Activated naive CD8-positive, alpha-beta T cell treated with anti-CD3 and anti-CD28 coated beads for 36 hours (primary cell): ENCODE measurements at places on chromosomes 6 and 20. TPM values are rescaled to one million over a fixed set of nuclear protein-coding genes. Genes with fewer than 3 reads are reported as not detected.

DNA sequence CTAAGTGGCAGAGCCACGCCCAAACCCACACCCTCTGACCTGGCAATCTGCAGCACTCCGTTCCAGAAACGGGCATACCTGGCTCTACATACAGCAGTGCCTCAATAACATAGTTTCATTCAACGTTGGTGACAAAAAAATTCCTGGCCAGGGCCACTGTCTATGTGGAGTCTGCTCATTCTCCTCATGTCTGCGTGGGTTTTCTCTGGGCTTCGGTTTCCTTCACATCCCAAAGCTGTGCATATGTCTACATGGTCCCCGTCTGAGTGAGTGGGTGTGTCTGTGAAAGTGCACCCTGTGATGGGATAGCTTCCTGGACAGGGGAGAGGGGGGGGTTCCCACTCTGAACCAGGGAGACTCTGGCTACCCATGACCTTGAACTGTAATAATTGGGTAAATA lies 2.1 kb downstream of the KIAA0319 start:
- H3K27ac ChIP-seq = no peak overlapping the region
- H3K36me3 ChIP-seq = no peaks in the 10 kb centered on the region
- no peak overlapping the region for H3K4me3 ChIP-seq
- peaks cover 39% of the 10 kb centered on the region for H3K27me3 ChIP-seq
- peaks cover 13% of the 10 kb centered on the region for H3K4me1 ChIP-seq

DNA sequence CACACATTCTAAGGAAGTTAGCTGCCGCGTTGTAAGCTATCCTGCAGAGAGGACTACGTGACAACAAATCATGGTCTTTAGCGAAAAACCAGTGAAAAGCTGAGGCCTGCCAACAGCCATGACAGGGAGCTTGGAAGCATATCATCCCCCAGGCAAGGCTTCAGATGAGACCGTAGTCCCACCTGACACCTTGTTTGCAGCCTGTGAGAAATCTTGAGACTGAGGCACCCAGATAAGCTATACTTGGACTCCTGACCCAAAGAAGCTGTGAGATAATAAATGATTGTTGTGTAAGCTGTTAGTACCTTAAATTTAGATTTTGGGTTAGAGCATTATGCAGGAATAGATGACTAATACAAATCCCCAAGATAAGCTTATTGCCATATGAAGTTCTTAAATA lies 45.4 kb upstream of the SENP6 start:
- no peak overlapping the region for H3K27ac ChIP-seq
- DNase-seq = no peak
- H3K36me3 ChIP-seq = no peaks in the 10 kb centered on the region
- H3K4me3 ChIP-seq = no peak overlapping the region
- no peaks in the 10 kb centered on the region for H3K4me1 ChIP-seq

- H3K4me3 ChIP-seq = no peak overlapping the region
- H3K27ac ChIP-seq = no peak overlapping the region
- no peaks in the 10 kb centered on the region for H3K4me1 ChIP-seq
- peaks cover 22% of the 10 kb centered on the region for H3K27me3 ChIP-seq
These were observed 326.7 kb upstream of the CNR1 start for GRCh38 chr6:88492824-88493223.

GRCh38 chr20:60636417-60636816 lies 615.6 kb upstream of the CDH4 start:
- DNase-seq = no peak
- H3K4me1 ChIP-seq = no peaks in the 10 kb centered on the region
- no peaks in the 10 kb centered on the region for H3K36me3 ChIP-seq
- H3K27ac ChIP-seq = no peak overlapping the region
- H3K27me3 ChIP-seq = no peaks in the 10 kb centered on the region

DNA sequence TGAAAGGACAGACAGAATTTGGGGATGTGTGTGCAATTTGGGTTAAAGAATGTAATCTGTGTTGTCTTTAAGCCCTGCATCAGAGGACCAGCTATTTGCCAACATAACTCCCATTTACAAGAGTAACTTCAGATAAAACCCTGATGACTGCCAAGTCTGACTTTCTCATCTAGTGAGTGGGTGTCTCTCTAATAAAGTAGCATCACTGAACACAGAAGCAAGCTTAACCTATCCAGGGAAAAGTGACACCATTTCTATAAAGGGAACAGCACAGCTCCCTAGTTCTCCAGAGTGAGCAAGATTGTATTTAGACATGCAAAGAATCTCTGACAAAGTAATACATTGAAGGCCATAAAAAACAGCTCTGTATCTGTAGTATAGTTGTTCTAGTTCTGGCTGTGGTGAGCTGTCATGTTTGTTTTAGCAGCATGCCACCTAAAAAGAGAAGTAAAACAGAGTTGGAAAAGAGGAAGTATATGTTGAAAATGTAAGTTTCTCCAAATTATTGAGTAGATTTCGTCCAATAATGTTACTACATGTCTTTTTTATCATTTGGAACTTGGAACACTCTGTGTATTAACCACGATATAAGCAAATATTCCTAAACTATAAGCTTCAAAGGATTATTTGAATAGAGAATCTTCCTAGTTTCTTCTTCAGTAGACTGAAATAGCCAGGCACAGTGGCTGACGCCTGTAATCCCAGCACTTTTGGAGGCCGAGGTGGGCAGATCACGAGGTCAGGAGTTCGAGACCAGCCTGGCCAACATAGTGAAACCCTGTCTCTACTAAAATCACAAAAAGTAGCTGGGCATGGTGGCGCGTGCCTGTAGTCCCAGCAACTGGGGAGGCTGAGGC lies 8.8 kb upstream of the PIM1 start:
- peaks cover 19% of the 10 kb centered on the region for H3K4me1 ChIP-seq
- no peaks in the 10 kb centered on the region for H3K27me3 ChIP-seq
- DNase-seq = no peak
- no peak overlapping the region for H3K4me3 ChIP-seq
- no peak overlapping the region for H3K27ac ChIP-seq
- H3K36me3 ChIP-seq = no peaks in the 10 kb centered on the region

DNA sequence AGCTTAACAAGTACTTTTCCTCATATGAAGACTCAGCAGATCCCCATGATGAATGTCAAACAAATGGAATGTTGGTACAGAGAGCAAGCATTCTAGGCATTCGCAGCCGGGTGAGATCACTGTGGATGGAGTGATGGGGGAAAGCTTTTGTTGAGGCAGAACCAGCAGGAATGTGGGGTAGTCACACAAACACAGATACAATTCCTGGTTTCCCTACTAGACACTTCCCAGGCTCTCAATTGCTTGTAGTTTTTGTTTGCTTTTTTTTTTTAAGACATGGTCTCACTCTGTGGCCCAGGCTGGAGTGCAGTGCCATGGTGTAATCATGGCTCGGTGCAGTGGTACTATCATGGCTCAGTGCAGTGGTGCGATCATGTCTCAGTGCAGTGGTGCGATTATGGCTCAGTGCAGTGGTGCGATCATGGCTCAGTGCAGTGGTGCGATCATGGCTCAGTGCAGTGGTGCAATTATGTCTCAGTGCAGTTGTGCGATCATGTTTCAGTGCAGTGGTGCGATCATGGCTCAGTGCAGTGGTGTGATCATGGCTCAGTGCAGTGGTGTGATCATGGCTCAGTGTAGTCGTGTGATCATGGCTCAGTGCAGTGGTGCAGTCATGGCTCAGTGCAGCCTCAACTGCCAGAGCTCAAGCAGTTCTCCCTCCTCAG lies 15.4 kb upstream of the IER3 start:
- DNase-seq = no peak
- peaks cover 37% of the 10 kb centered on the region for H3K4me1 ChIP-seq
- no peak overlapping the region for H3K27ac ChIP-seq
- H3K27me3 ChIP-seq = no peaks in the 10 kb centered on the region
- H3K4me3 ChIP-seq = no peak overlapping the region

DNA sequence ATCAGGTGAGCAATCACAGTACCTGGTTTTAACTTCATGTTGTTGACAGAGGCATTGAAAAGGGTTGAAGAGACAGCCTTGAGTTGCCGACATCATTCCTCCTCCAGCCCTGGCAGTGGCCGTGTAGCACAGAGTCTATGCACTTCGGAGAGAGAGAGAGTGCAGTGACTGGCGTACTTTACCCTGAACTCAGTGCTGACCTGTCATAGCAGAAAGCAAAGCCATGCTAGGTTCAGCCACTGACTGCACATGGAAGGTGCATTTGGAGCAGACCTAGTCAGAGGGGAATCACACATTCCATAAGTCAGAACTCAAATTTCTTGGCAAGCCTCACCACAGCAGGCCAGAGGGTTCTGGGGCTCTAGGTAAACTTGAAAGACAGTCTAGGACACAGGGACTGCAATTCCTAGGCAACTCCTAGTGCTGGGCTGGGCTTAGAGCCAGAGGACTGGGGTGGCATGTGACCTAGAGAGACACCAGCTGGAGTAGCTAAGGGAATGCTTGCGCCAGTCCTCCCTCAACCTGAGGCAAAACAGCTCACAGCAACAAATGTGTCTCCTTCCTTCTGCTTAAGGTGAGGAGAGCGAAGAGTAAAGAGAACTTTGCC lies 69.1 kb downstream of the ELOVL4 start:
- H3K4me3 ChIP-seq = no peak overlapping the region
- H3K36me3 ChIP-seq = peaks cover 3% of the 10 kb centered on the region
- DNase-seq = no peak

DNA sequence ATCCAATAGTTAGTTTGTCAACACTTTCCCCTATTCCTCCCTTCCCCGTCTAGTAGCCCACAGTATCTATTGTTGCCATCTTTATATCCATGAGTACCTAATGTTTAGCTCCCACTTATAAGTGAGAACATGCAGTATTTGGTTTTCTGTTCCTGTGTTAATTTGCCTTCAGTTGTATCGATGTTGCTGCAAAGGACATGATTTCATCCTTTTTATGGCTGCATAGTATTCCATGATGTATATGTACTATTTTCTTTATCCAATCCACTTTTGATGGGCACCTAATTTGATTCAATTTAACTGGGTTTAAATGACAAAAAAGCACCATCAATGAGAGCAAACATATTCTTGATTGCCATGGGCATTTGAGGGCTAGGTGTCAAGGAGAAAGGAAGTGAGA lies 321.5 kb upstream of the TBX18 start:
- no peak overlapping the region for H3K4me3 ChIP-seq
- H3K36me3 ChIP-seq = no peaks in the 10 kb centered on the region
- H3K27ac ChIP-seq = no peak overlapping the region

GRCh38 chr6:137811916-137812553 lies 55.0 kb upstream of the TNFAIP3 start:
- no peak for DNase-seq
- peaks cover 77% of the 10 kb centered on the region for H3K4me1 ChIP-seq
- peaks cover 9% of the 10 kb centered on the region for H3K36me3 ChIP-seq

DNA sequence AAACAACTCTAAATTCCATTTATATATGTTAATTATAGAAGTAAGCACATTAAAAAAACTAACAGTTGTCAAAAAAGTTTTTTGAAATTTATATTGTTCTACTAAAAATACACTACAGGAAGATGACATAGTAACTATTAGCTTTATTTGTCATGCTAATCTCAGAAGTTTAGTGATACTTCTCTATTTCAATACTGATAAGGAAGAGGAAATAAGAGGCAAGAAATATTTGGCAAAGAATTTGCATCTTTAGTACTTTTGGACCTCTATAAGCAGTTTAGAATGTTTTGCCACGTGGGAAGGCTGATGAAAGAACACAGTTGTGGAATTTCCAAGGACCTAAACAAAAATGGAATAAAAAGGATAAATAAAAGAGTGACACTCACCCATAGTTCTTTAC lies 12.6 kb downstream of the IFNGR1 start:
- H3K4me3 ChIP-seq = no peak overlapping the region
- H3K36me3 ChIP-seq = peaks cover 35% of the 10 kb centered on the region
- no peaks in the 10 kb centered on the region for H3K27me3 ChIP-seq
- H3K27ac ChIP-seq = no peak overlapping the region

GRCh38 chr6:3336859-3337515 lies 78.2 kb downstream of the PSMG4 start:
- H3K27me3 ChIP-seq = peaks cover 15% of the 10 kb centered on the region
- no peak for DNase-seq
- no peaks in the 10 kb centered on the region for H3K36me3 ChIP-seq
- no peak overlapping the region for H3K4me3 ChIP-seq

GRCh38 chr6:52299653-52300052 lies 15.1 kb upstream of the MCM3 start:
- H3K4me3 ChIP-seq = no peak overlapping the region
- no peak overlapping the region for H3K27ac ChIP-seq
- H3K4me1 ChIP-seq = peaks cover 63% of the 10 kb centered on the region
- no peaks in the 10 kb centered on the region for H3K27me3 ChIP-seq
- no peak for DNase-seq

- no peaks in the 10 kb centered on the region for H3K4me1 ChIP-seq
- DNase-seq = no peak
- H3K4me3 ChIP-seq = no peak overlapping the region
- peaks cover 3% of the 10 kb centered on the region for H3K27me3 ChIP-seq
- no peak overlapping the region for H3K27ac ChIP-seq
These were observed 289.0 kb downstream of the SYNE1 start for GRCh38 chr6:152348116-152348515.

GRCh38 chr6:117733341-117733740 lies 58.1 kb downstream of the NUS1 start:
- no peak overlapping the region for H3K27ac ChIP-seq
- no peak overlapping the region for H3K4me3 ChIP-seq
- DNase-seq = no peak
- H3K4me1 ChIP-seq = peaks cover 4% of the 10 kb centered on the region

Gene PTPN1
- 54.0 TPM for total RNA-seq

Gene TFAP2B
- total RNA-seq = not detected

Gene PTK7
- 3.3 TPM for total RNA-seq

Gene CCM2L
- total RNA-seq = not detected

Gene TREML1
- not detected for total RNA-seq

Gene BHLHE23
- not detected for total RNA-seq

Gene TRAM2
- 2.0 TPM for total RNA-seq

Gene NFKBIE
- 22.7 TPM for total RNA-seq
